ENCODE measurements at places on chromosomes 12 and 14. TPM values are rescaled to one million over a fixed set of nuclear protein-coding genes. Genes with fewer than 3 reads are reported as not detected.

TMEM132D gene
- total RNA-seq = not detected

DNA sequence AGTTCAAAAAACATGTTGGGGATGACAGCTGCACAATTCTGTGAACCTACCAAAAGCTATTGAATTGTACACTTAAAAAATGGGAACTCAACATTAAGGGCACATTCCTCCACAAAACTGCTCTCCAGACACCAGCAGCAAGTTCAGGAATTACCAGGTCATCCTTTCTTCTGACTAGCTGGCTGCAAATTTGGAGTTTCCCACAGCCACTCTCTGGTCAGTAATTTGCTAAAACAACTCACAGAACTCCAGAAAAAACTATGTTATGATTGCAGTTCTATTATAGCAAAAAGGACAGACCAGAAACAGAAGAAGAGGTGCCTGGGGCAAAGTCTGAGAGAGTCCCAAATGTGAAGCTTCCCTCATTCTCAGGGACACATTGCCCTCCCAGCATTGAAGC is 20.1 kb upstream of the PLEKHD1 start:
- no peak for DNase-seq

DNA sequence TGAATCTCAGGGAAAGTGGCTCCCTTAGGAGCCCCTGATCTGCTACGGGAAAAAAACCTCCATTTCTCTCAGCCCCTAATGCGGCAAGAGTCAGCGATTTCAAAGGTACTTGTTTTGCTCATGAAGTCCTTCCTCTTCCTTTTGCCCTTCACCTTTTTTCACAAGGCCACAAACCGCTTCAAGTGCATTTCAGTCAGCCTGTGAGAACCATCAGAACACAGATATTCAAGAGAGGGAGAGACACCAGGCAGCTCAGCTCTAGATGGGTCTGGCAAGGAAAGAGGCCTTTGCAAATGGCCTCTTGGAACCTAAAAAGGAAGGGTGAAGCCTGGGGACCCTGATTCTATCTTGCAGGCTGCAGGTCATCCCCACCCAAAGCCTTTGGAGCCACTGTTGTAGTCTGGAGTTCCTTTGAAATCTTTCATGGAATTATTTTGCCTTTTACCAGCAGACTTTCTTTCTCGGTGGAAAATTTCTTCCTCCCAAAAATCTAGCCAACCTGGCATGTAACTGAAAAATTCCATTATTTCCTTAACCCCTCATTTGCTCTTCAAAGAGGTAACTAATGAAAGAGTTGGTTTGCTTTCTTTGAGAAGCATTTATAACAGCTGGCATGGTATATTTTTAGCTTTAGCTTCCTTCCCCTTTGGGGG is 145.0 kb downstream of the SAMD4A start:
- no peak for DNase-seq

PIWIL1 gene
- total RNA-seq = not detected

SSTR1 gene
- not detected for total RNA-seq

GRCh38 chr14:67413806-67414769 is 2.1 kb upstream of the PLEK2 start:
- DNase-seq = peak; percentile 53

GRCh38 chr14:94175011-94175745 is 1.1 kb downstream of the PPP4R4 start:
- peak; percentile 31 for DNase-seq

DNA sequence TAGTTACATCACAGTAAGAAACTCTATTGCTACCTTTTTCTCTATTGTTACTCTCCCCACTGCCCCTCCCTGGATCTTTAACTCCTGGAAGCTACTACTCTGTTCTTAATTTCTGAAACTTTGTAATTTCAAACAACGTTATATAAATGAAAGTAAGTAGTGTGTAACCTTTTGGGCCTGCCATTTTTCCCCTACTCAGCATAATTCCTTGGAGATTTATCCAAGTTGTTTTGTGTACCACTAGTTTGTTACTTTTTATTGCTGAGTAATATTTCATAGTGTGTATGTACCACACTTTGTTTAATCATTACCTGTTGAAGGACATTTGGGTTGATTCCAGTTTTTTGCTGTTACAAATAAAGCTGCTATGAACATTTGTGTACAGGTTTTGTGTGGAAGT is 37.9 kb downstream of the ASCL1 start:
- no peak for DNase-seq

GRCh38 chr12:108666401-108666881 is 32.7 kb upstream of the SELPLG start:
- DNase-seq = no peak

GRCh38 chr12:24754690-24755638 is 193.9 kb downstream of the BCAT1 start:
- peak; percentile 25 for DNase-seq

GRCh38 chr14:98953551-98954348 is 318.2 kb downstream of the BCL11B start:
- DNase-seq = no peak

CLEC14A gene
- not detected for total RNA-seq

- no peak for DNase-seq
These were observed 1.3 kb upstream of the ASCL1 start for GRCh38 chr12:102955926-102956737.

DNA sequence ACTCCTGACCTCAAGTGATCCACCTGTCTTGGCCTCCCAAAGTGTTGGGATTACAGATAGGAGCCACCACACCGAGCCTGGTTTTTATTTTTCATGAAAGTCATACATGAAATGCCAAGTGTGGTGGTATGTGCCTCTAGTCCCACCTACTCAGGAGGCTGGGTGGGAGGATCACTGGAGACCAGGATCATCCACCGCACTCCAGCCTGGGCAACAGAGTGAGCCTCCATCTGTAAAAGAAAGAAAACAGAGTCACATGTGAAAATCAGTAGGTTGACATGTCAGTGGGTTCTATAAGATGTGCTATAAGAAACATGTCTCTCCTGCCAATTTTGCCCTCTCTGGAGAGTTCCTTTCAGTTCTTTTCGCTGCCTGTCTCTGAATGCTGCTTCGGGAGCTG is 28.2 kb downstream of the ANKRD9 start:
- DNase-seq = no peak

DNA sequence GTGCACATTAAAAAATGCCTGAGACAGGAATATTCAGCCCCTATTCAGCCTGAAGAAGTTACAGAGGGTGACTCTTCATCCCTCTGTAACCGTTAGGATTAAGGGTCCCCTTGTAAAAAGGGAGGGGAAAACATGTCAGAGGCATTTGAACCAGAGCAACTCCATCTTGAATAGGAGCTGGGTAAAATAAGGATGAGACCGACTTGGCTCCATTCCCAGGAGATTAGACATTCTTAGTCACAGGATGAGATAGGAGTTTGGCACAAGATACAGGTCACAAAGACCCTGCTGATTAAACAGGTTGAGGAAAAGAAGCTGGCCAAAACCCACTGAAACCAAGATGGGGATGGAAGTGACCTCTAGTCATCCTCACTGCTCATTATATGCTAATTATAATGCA is 19.9 kb upstream of the MDM1 start:
- no peak for DNase-seq

DNA sequence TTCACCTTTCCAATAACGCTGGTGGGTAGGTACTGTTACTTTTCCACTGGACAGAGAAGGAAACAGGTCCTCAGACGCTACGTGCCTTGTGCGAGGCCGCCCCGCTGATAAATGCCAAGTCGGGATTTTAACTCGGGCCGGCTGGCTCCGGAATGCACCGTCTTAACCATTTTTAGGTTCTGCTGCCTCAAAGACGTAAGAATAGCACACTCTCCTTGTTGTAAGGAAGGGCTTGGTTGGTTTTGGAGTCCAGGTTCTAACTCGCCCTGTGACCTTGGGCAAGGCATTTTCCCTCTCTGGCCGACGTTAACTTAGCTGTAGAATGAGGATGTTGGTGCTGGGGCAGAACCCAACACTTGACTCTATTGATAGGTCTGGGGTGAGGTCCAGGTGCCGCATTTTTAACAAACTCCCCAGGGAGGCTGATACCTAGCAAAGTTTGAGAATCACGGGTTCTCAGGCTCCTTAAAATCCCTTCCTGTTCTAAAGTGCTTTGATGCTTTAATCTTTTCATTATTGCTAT is 814 bp downstream of the ANKRD13A start:
- peak; percentile 34 for DNase-seq

- DNase-seq = peak; percentile 79
These were observed 73.9 kb downstream of the HSD17B6 start for GRCh38 chr12:56836800-56837663.

KIF5A gene
- total RNA-seq = 0.86 TPM

DNA sequence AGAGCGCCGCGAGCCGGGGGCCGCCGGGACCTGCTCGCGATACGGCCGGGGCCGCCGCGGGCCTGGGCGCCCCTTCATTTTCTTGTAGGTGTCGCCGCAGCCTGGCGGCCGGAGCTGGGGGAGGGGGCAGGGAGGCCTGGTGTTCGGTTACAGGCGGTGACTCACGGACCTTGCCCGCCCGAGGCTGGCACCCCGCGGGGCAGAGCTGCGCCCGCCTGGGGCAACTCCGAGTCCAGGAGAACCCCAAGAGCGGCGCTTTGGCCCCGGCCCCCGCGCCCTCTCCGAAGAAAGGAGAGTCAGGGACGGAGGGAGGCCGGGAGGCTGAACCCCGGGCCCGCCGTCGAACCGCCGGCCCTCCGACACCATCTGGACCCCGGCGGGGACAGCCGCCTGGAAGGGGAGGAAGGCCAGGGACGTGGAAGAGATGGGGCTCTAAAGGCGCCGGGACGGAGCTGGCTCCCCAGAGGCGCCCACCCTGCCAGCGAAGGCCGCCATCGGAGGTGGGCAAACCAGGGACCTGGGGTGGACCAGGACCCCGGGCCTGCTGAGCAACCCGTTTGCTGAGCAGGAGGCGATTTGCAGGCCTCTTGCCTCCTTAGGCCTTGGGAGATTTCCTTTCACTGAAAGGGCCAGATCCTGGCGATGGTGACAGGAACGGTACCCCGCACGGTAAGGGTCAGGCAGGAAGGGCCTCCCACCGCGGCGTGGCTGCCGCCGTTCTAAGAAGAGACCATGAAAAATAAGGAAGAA is 843 bp upstream of the NUAK1 start:
- DNase-seq = peak; percentile 24

DNA sequence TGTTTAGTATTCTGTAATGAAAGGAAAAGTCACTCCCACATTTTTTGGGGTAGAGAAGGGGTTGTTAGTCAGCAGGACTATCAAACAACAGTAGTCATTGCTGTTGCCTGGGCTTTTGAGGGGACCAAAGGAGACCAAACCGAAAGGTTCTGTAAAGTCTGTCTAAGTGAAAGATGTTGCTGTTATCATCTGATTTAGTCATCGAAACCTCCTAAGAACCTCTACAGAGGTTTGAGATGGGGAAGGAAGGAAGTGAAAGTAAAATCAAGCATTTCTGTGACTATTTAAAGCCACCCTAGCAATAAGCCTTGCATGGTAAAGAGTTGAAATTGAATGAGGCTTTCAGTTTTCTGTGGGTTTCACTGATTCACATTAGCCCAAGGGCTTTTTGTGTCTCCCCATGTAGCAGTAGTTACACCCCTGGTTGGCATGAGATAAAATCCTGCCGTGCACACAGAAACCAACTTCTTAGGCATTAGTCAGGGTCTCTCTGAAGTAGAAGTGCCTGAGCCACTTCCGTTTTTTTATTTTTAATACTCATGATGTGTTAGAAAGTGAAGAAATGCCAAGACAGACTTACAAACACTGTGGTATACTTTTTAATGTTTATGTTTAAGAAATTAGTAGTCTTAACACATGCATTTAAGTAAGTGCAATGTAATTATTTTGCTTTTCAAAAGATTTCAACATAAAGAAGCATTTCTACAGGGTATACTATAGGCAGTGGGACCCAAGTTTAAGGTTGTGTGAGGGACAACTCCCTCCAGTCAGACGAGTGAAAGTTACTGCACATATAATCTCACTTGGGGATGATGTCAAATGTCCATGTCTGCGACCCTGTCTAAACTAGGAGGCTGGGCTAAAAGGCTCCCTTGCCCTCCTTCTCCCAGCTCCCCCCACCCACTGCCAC is 50.4 kb downstream of the DYRK2 start:
- DNase-seq = peak; percentile 74

SLC35F4 gene
- not detected for total RNA-seq

DNA sequence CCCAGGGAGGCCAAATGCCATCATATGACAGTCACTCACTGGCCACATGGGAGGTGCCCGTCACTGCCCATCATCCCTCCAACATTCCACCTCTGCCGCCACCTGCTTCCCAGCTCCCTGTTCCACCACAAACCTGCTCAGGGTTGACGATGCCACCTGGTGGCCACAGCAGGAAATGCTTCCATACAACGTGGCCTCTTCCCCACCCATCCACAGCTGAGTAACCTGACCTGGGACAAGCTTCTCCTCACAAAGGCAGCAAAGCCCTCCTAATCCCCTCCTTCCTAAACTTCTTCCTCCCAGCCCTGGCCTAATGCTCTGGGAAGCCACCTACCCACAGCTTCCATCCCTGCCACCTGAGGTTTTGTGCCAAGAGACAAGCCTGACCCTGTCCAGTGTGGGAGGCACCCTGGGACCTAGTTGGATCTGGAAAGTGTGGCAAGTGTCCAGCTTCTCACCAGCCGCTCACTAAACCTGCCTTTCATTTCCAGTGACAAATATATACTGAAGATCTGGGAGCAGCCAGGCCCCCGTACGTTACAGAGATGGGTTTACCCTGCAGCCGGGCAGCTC is 4.3 kb downstream of the DEGS2 start:
- peak; percentile 60 for DNase-seq

DNA sequence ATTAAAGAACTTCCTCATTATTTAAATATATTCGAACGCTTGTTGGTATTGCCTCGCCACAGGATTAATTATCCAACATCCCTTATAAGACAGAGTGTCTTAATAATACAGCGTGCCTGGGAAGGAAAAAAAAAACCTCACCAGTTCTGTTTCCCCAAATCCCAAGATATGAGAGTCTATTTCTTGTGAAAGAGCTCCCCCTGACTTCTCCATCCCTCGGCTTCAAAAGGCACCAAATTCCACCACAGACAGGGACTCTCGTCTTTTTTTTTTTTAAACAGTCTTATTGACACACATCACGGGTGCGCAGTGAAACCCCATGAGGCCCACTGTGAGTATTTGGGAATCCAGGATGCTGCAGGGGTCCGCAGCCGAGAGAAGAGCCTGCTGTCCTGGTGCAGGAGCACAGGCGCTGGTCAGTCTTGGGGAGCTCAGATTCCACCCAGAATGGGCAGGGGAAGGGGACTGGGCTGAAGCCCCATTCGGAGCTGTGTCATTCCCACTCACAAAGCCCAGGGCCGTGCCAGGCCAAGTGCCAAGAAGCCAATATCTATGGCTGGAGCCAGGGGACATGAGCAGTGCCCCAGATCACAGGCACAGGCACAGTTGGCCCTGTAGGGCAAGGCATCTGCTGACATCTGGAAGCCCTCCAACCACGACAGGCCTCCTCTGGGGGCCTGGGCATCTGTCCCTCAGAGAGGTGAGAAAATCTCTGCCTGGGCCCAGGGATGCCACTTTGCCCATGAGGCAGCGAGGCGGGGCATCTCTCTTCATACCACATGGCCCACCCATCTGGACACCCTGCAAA is 71.9 kb downstream of the BCL11B start:
- no peak for DNase-seq

C12orf54 gene
- not detected for total RNA-seq

Measured in activated naive CD4-positive, alpha-beta T cell treated with anti-CD3 and anti-CD28 coated beads for 36 hours (primary cell).